ENCODE measurements at places on chromosomes 7 and 10.
A peak's percentile ranks its signal among the peaks of the same experiment; 100 is the strongest.

- DNase-seq: no peak
These were observed 44.9 kb downstream of the BAMBI start for GRCh38 chr10:28722065-28722803.

DNA sequence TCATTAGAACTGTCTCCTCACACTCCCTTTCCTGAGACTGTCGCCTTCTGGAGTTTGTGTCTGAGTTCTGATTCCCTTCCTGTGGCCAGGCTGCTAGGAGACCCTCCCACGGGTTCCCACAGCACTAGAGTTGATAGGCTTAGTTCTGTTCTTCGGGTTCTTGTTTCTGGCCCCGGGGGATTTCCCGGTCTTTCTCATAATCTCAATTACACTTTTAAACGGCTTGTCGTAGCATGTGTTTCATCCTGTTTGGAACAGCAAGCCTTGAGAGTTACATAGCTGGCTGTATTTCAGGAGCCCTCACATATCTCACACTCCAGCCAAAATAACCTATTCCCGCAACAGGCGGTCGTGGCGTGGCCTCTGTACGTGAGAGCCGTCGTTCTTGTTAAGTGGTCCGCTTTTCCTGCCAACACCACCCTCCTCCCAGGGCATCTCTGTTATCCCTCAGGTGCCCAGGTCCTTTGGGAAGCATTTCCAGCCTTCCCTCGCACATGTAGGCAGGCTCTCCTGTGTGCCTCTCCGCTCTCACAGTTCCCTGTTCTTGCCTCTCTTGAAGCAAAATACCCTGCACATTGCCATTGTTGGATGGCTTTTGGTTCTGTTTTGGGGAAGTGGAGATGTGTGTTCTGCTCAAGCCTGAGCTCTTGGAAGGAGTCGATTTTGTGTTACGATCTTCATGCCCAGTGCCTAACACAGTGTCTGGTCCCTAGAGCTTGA, 46.0 kb downstream of the CDC123 start:
- DNase-seq: no peak

GRCh38 chr10:90480466-90480865, 377.4 kb downstream of the HTR7 start:
- no peak for DNase-seq

GRCh38 chr10:132351611-132352010, 19.6 kb downstream of the LRRC27 start:
- no peak for DNase-seq

DNA sequence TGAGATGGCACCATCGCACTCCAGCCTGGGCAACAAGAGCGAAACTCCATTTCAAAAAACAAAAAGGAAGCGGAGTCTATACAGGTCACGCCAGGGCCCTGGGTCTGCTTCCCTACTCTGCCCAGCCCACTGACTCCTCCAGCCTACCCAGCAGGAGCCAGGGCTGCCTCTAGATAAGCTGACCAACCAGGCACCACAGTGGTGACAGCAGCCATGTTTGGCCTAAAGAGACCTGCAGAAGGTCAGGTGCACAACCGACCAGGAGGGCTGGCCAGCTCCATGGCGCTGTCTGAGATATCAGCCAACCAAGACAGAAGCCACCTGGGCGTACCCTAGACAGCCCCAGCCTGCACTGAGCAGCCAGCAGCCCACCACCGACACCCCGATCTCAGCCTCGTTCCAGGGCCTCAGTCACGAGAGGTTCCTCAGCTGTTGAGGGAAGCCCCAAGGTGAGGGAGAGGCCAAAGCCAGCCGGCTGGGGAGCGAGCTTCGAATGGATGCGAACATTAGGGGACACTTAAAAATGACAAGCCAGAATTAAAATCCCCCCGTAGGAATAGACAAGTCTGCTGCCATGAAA, 24.4 kb upstream of the PWWP2B start:
- no peak for DNase-seq

DNA sequence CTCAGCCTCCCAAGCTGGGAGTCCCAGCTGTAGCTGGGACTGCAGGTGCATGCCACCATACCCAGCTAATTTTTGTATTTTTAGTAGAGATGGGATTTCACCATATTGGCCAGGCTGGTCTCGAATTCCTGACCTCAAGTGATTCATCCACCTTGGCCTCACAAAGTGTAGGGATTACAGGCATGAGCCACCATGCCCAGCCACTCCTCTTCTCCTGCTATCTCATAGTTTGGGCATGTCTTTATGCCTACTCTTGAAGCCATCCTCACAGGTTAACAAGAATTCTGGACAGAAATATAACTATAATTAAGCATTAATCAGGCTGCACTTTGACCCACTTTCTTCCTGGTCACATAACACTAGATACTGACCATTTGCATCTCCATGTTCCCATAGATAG, 28.6 kb upstream of the C10orf67 start:
- no peak for DNase-seq

DNA sequence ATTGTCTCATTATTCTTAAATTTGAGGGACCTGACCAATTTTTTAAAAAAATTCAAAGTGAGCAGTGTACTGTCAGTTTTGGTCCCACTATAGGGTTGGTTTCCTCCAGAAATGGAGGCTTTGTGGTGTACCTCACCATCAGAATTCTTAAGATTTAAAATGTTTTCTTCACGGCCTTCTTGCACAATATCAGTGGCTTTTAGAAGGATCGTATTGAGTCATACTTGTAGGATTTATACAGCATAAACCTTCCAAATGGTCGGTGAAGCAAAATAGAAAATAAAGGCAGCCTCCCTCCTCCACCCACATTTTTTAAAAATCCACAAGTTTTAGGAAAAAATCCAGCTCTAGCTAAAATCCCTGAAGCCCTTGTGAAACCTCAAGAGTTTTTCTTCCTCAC, 126.4 kb downstream of the RNLS start:
- no peak for DNase-seq

GRCh38 chr7:80699045-80699638, 60.7 kb downstream of the CD36 start:
- DNase-seq: peak; percentile 58

DNA sequence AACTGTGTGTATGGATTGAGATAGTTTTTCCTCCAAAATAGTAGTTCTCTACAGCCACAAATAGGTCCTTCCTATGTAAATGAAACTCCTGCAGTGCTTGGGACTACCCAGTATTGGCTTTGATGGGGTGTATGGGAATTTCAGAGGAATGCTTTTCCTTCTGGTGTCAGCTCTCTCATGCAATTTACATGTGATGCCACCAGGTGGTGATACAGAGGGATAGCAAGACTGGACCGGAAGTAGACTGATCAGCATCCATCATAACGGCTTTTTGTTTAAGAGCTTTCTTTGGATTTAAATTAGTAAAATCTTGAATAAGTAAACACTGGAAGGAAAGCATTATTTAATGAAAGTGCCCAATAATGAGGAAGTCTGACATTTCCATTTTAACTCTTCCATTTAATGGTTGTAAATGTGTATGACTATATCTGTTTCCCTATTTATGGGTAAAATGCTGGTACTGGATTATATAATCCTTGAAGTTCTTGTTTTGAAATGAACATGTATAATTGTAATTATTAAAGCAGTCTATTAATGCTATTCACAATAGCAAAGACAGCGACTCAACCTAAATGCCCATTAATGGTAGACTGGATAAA, 22.7 kb downstream of the DYNC1I1 start:
- peak; percentile 77 for DNase-seq

GRCh38 chr10:98617906-98618520, 171.3 kb upstream of the HPS1 start:
- no peak for DNase-seq

- no peak for DNase-seq
These were observed 109.4 kb downstream of the ADAM12 start for GRCh38 chr10:126278851-126279250.

DNA sequence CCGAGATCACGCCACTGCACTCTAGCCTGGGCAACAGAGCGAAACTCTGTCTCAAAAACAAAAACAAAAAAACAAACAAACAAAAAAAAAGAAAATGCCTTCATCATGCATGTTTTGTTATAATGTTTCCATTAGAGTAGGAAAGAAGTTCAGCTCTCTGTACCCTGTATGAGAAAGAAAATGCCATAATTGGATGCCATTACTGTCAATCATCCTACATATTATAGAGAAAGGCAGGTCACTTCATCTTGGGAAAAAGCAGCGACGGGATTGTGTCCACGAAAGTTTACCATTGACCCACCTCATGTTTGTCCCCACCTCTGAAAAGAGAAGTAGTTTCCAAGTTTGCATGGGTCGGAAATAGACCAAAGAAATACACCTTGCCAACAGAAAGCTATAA, 33.8 kb downstream of the SEC61G start:
- no peak for DNase-seq

- no peak for DNase-seq
These were observed 236.2 kb downstream of the TCERG1L start for GRCh38 chr10:131075218-131075770.

- DNase-seq: peak; percentile 91
These were observed 81.9 kb downstream of the BMPER start for GRCh38 chr7:33986951-33987947.

GRCh38 chr10:43160046-43160920, 22.0 kb downstream of the CSGALNACT2 start:
- DNase-seq: peak; percentile 82

GRCh38 chr7:435630-436366, 83.8 kb downstream of the PDGFA start:
- no peak for DNase-seq

- DNase-seq: no peak
These were observed 115.6 kb downstream of the FANK1 start for GRCh38 chr10:126011995-126012394.

GRCh38 chr7:96182424-96183158, 139.3 kb downstream of the SLC25A13 start:
- DNase-seq: no peak

GRCh38 chr7:32158076-32158475, 87.9 kb upstream of the PDE1C start:
- DNase-seq: no peak

DNA sequence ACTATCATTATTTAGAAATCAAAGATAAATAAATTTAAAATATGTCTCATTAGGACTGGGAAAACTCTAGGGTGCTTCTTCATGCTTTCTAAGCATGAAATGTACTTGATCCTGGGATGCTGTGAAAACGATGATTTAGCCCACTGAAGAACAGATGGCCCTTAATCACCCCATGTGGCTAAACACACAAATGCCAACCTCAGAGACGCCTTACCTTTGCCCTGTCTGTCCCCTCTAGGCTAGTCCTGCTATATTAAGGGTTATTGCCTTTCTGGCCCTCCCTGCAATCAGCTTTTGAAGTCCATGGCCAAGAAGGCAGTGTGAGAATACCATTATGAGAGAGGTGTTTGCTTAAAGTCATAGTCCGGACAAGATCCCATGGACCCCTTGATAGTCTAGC, 217.2 kb downstream of the TWIST1 start:
- DNase-seq: no peak

DNA sequence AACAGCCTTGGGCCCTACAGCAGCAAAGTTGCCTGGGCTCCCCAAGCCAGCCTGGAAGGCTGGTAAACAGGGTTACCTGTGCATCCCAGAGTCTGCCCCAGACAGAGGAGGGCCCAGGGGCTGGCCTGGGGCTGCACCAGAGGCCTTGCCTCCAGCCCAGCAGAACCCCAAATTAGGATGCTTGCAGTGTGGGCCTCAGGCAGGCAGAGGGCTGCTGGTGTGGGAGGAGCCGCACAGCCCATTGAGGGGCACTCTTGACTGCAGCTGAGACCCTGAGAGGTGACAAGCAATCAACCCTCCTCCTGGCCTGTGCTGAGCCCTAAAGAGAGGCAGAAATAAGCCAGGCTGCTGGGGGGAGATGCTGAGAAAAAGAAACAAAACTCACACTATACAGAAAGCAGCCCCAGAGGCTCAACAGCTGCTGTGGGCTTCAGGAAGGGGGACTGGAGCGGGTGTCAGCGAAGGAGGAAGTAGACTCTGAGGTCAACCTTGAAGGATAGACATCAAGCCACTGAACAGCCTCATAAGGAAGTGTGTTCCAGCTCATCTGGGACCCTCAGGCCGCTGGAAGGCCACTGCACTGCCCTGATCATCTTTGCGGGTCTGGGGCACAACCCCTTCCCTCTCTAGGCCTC, 6.6 kb downstream of the AIFM2 start:
- DNase-seq: no peak

DNA sequence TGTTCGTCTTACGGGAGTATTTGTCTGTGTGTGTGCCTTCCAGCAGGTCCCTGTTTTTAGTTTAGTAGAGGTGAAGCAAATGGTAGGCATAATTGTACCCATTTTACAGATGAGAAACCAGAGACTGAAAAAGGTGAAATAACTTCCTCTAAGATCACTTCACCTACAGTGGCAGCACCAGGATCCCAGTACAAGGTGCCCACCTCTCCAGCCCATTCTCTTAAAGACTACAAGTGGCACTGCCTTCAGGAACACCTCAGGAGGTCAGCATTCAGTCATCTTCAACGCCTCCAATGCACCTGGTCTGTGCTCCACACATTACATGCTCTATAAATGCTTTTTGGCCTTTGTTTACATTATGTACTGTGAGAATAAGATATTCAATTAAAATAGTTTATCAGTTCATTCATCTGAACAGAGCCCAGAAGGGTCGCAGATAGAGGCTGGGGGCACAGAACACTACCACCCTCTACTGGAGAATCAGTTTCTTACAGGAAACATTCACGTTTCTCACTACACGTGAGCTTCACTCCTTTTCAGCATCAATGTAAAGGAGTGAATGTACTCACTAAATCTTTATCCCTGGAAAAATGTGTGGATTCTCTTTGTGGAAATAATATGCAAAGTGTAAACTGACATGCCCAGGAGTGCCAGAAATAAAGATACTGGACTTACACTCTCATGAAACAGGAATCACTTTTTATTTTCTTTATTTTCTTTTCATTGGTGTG, 45.5 kb upstream of the ABLIM1 start:
- DNase-seq: no peak

DNA sequence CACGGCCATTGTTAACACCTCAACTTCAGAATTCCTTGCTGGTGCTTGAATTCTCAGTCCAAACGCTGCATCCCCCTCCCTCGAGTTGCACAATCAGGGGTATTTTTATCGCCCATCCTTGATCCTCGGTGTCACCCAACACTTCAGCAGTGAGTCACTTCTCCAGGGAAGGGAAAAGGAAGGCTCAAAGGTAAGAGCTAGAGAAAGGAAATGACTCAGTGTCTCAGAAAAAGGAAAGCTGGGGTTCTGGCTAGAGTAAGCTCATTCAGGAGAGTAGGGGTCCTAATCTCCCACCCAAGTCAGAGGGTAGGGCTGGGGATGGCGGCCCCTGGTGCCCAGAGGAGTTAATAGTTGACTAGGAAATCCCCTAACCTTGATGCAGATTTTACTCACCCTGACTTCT, 39.8 kb upstream of the TRIM8 start:
- DNase-seq: peak; percentile 43

DNA sequence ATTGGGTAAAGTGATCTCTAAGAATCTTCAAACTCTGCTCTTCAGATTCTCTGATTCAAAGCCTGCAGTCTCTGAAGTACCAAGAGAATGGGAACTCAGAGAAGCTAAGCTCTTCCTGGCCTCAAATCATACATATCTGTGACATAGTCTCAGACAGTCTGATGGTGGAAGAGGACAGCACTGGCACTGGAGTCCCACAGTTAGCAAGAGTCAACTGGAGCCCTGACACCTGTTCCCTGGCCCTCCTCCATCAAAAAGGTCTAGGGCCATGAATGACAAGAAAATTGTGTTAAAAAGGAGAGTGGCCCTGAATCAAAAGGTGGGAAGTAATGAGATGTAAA, 37.7 kb downstream of the PRSS2 start:
- DNase-seq: no peak
